ENCODE measurements at places on chromosomes 6 and 20. TPM values are rescaled to one million over a fixed set of nuclear protein-coding genes. Genes with fewer than 3 reads are reported as not detected.
A peak's percentile ranks its signal among the peaks of the same experiment; 100 is the strongest.

The TFAP2D gene
- not detected for total RNA-seq

DNA sequence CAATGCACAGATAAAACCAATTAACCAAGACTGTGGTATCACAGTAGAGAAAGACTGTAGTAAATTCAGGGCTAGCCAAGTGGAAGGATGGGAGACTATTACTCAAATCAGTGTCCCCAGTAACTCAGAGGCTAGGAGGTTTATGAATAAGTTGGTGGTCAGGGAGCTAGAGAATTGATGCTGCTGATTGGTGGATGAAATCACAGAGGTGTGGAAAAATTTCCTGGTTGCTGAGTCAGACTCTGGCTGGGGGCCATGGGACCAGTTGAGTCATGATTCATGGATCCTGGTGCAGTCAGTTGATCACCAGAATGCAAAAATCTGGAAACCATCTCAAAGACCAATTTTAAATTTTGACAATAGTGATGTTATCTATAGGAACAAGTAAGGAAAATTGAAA lies 555.9 kb downstream of the C6orf118 start:
- peak; percentile 54 for DNase-seq

DNA sequence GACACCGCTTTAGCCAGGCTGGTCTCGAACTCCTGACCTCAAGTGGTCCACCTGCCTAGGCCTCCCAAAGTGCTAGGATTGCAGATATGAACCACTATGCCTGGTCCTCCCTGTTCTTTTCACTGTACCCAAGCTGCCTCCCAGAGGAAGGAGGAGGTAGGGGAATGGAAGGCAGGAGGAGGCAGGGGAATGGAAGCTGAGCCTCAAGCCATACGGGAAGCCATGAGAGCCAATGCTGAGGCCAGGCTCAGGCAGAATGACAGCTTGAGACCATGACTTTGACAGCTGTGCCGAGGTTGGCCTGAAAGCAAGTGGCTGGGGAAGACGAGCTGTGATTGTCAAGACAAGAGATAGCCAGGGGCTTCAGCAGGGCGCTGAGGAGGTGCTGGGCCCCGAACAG lies 13.6 kb upstream of the ZNF335 start:
- DNase-seq = no peak

GRCh38 chr6:42224222-42225028 lies 6.8 kb upstream of the MRPS10 start:
- DNase-seq = peak; percentile 93

The HLA-DRB5 gene
- total RNA-seq = not detected

The GTF2H4 gene
- 15.0 TPM for total RNA-seq

- no peak for DNase-seq
Observed at GRCh38 chr6:44349904-44350649, 7.6 kb downstream of the SPATS1 start.

GRCh38 chr6:89500611-89501010 lies 67.7 kb downstream of the ANKRD6 start:
- no peak for DNase-seq

DNA sequence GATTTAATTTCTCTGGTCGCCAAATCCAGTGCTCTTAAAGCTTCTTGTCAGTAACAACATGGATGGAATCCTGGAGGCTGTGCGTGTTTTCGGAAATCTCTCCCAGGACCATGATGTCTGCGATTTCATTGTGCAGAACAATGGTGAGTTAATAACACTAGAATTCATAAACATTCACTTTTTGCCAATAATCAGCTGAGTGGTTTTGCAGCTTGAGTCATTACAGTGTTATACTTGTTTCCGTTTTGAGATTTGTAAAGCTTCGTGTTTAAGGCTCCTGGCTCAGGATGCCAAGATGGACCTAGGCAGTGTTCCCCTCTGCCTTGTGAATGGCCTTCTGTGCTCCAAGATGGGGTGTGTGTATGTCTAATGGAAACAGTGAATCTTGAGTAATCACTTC lies 113.8 kb downstream of the ARMC2 start:
- no peak for DNase-seq

DNA sequence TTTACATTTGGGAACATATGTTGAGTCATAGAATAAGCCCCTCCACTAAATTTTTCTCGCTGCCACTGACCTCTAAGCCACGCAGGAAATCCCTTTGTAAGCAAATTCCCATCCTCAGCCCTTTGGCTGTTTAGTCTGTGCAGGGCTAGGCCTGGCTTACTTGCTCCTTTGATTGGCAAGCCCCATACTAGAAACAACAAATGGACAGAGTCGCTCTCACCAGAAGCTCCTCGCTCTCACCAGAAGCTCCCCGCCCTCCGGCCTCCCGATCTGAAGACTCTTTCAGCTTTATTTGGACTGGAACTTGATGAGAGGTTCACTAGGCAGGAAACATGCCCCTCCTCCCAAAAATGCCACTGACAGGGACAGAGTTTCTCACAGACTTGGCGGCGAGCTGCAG lies 149.2 kb upstream of the EXOC2 start:
- no peak for DNase-seq

- no peak for DNase-seq
Observed at GRCh38 chr6:111844376-111844775, 28.9 kb downstream of the FYN start.

The DEFB114 gene
- total RNA-seq = not detected

DNA sequence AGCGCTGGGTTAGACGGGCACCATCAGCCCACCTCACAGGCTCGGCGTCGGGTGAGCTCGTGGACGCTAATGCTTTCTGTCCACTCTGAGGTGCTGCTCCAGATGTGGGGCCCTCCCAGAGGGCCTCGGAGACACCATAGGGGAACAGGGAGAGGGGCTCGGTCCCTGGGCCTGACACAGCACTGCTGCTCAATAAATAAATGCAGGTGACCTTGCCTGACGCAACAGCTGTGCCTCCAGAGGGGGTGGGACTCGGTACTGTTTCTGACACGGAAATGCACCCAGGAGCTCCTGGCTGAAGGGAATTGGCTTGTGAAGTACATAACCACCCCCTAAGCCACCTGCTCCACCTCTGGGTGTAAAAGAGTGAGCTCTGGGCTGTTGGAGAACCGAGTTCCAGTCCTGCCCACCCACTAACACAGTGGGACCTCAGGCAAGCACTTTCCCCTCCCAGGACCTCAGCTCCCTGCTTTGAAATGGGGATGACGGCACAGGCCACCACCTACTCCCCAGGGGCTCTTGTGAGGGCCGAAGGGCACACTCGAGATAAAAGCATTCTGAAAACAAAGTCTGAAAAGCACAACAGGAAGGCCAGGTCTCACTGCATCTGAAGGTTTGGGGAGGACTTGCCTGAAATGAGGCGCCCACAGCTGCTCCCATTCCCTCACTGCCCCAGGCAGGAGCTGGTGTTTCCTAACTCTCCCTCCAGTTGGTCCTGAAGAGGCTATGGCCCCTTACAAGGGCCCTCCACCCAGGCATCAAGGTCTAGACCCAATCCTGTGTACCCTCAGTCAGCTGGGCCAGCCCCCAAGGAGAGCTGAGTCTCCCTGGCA lies 6.7 kb downstream of the KCNK15 start:
- DNase-seq = no peak

DNA sequence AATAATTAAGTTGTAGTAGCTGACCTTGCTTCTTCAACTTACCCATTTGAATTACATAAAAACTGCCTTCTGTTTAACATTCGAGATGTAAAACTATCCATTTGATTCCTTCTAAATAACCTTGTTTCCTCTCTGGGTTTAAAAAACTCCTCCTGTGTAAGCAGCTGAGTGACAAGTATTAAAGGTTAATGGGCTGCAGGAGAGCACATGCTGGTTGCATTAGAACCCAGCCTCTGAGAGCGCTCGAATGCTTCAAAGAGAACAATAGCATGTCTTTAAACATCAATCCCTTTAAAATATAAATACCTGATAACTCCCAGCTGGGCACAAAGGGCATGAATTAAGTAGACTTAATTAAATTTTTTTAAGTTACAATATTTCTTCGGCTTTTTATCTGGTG lies 215.8 kb downstream of the EYA4 start:
- DNase-seq = no peak

The NRN1 gene
- total RNA-seq = 1.1 TPM

GRCh38 chr6:42451333-42452170 lies at the start of gene TRERF1:
TSS of gene TRERF1 (minus strand) at chr6:42451926. CDS start at chr6:42269590, 182,336 bp downstream.
- DNase-seq = no peak

The BIRC7 gene
- total RNA-seq = 10.6 TPM

The PI16 gene
- not detected for total RNA-seq

GRCh38 chr20:36392989-36393388 lies 86.8 kb downstream of the DLGAP4 start:
- no peak for DNase-seq

DNA sequence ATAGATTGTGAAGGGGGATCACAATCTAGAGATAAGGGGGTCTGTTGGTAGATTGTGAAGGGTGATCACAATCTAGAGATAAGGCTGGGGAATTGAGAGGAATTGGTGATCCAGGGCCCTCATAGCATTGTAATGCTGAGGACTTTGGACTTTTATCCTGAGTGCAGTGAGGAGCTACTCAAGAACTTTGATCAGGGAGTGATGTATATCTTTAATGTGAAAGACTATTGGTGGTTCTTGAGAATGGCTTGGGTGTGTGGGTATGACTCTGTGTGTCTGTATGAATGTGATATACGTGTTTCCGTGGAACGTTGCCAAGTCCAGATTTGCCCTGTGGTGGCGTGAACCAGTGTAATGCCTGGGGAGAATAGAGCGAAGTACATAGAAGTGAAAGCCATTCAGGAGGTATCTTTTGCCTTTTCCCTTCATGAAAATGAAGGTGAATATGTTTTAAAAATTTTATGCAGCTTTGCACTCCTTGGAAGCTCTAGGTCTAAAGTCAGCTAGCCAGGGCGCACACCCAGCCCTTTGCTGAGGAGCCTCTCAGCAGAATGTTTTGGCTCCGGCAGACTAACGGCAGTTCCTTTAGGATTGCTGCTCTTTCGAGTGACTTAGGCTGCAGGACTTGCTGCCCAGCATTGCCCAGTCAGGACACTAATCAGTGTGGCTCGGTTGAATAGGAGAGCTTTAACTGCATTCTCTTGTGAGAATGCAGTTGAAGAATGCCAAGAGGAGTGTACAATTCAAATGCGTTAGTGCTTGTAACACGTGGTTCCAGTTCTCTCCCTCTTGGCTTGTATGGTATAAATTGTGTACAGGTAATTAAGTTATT lies 3.5 kb downstream of the ZFAND3 start:
- no peak for DNase-seq

DNA sequence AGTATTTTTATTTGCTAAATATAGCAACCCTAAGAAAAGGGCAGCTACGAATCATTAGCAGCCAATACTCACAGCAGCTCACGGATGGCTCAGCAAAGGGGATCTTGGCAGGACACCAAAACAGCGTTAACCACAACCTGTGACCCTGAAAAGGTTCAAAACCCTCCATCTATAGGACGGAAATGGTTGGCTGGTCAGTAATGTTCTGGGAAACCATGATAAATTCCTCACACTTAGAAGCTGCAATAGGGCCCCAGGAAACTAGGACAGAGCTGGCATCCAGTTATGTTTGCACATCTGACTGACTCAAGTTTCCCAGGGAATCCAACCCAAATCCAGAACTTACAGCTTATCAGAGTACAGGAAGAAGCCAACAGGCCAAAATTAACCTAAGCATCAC lies 30.9 kb upstream of the PTPRT start:
- DNase-seq = peak; percentile 4

The L3MBTL1 gene
- 3.5 TPM for total RNA-seq

The RAET1L gene
- total RNA-seq = 3.1 TPM

GRCh38 chr20:57153238-57153905 lies 113.1 kb downstream of the BMP7 start:
- DNase-seq = no peak

- no peak for DNase-seq
Observed at GRCh38 chr6:98957450-98957849, 9.7 kb upstream of the FBXL4 start.

The LTB gene
- total RNA-seq = 50.8 TPM

DNA sequence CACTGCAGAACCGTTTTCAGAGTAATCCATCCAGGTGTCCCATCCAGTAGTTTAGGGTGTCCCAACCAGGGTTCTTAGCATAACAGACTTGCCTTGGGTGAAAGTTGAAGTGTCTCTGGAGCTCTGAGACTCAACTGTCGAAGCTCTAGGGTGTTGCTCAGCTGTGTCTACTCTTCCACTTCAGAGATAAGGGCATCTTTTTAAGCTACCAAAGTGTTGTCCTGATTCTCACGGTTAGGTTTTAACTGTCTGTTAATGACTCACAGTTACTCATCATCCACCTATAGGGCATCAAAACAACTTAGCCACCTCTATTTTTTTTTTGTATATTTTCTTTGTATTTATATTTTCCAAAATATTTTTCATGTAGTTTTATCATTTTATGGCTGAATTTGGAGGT lies 36.9 kb upstream of the TBX18 start:
- no peak for DNase-seq

DNA sequence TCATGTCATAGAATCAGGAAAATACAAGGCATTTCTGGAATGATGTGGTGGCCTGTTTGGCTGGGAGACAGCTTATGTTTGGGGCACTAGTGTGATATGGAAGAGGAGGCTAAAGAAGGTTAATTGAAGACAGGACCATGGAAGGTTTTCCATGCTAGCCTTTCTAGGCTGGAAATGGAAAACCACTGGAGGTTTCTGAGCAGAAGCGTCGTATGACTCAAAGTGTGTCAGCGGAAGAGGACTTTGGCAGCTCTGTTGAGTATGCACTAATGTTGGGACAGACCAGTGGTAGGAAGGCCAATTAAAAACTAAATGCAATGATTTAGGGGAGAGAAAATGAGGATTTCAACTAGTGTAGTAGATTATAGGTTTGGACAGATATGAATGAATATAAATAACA lies 413.1 kb downstream of the PLCB1 start:
- no peak for DNase-seq

DNA sequence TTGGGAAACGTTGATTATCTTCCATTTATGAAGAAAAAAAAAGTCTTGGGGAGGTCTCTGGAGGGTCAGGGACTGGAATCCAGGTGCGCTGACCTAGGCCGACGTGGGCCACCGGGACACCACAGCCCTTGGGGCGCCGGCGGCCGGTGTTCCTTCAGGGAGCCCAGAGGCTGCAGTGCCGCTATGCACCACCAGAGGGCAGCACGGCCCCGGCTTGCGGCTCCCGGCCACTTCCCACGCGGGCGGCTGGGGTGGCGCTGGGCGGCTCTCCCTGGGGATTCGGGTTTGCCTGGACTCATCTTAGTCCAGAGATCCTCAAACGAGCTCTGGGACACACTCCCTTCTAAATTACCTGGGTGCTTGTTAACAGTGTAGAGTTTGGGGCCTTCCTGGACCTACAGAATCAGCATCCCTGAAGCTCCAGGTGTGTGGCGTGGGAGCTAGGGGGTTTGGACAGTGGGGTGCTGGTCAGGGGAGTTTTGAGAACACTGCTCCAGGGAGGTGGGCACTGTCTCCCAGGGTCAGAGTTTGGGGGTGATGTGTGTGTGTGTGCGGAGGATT lies 23.0 kb upstream of the GTSF1L start:
- no peak for DNase-seq

- DNase-seq = no peak
Observed at GRCh38 chr6:169913096-169913638, 161.7 kb downstream of the ERMARD start.
